ENCODE measurements at places on chromosomes 11 and 22.

DNA sequence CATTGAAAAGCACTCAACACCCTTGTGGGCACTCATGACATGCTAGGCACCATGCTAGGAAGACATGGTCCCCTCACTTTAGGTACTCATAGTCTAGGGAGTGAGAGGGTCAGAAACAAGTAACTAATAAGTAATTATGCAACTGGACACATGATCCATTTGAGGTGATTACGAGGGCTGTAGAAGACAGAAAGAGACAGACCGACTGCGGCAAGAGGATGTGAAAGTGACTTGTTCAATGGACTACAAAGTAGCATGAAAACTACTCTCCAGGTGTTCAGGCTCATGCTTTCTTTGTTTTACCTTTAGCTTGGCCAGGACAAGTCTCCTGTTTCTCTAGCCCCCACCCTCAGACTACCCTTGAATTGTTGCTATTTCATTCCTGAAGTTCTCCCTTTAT is 310.8 kb upstream of the SORL1-AS1 start:
- no peak for DNase-seq

DNA sequence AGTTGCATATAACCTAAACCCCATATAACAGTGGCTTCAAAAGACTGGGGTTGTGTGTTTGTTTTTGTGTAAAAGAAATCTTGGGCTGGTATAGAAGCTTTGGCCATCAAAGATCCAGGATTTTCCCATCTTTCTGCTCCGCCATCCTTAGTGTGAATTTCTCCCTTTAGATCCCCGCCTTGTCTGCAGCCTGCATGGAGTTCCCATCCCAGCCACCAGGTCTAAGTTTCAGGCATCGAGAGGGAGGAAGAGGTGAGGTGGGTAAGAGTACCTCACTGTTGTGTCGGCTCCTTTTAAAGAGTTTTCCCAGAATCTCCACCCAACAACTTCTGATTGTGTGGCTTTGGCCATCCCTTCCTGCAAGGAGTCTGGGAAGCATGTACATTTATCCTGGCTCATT is 195.5 kb upstream of the SORL1-AS1 start:
- DNase-seq = no peak

DNA sequence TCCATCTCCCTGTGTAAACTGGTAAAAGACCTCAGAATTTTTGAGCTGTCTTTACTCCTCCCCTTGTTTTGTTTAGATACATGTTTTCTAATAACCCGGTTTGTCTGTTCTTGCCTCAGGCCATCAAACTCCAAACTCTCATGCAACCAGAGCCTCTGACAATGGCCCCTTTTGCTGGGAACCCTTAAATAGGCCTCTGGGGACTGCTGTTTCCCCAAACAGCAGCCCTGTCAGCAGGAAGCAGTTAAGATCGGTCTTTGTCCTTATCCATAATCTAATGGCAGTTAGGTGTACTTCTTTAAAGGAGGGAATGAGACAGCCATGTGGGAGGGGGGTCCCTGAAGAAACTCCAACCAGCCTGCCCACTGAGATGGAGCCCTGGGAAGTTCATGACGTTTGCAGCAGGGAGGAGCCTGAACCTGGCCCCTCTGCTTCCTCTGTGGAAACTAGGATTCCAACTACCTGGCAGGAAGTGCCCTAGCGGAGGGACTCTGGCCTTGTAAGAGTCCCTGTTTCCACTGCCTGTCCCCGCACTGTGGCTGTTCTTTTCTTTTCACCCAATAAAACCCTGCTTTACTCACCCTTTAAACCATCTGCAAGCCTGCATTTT is 1354.4 kb downstream of the LRRC4C start:
- DNase-seq = no peak

DNA sequence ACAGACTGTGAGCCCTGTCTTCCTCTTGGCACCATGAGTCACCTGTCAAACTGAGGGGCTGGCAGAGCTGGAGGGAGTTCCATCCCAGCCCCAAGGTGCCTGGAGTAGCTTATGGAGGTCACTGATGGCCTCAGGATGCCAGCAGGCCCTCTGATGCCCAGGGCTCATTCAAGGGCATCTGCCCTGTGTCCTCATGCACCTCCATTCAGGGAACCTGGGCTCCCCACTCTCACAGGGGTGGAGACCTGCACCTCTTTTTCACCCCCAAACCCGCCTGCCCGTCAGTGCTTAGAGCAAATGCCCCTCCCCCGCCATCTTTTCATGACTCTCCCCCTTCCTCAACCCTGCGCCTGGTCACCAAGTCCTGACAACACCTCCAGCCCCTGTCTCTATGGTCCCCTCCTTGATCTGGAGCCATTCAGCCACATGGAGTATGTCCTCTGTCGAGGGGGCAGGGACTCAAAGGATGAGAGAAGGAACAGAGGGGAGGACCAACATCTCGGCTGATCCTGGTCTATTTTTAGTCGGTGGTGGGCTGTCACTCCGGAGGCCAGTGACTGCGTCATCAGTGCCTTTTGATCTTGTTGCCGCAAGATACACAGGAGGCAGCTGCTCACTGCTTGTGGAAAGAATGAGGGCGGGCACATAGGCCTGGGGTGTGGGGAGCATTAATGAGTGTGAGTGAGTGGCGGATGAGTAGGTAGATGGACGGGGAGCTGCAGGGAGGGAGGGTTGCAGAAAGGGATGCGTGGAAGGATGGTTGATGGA is 72.2 kb downstream of the CDKN1C start:
- no peak for DNase-seq

DNA sequence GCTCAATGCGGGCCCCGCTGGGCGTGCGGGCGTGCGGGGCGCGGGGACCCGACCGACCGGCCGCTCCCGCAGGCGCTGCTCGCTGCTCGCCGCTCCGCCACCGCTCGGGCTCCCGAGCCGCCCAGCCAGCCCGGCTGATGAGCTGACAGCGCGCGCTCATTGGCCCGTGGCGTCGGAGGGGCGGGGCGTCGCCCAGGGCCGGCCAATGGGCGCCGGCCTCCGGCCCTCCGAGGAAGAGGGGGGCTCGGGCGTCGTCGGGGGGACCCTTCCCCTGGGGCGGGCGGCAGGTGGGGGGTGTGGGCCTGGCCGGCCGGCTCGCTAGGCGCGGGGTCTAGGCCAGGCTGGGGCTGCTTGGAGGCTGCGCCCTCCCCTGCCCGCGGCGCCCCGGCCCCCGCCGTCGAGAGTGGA is at the start of gene SCUBE1:
SCUBE1 (minus strand) TSS at position 111 of the 408 bp plus-strand sequence. CDS start 111 bp downstream, outside the sequence.
- DNase-seq = peak; percentile 86

GRCh38 chr11:130162733-130163132 is 3.2 kb downstream of the ST14 start:
- no peak for DNase-seq

DNA sequence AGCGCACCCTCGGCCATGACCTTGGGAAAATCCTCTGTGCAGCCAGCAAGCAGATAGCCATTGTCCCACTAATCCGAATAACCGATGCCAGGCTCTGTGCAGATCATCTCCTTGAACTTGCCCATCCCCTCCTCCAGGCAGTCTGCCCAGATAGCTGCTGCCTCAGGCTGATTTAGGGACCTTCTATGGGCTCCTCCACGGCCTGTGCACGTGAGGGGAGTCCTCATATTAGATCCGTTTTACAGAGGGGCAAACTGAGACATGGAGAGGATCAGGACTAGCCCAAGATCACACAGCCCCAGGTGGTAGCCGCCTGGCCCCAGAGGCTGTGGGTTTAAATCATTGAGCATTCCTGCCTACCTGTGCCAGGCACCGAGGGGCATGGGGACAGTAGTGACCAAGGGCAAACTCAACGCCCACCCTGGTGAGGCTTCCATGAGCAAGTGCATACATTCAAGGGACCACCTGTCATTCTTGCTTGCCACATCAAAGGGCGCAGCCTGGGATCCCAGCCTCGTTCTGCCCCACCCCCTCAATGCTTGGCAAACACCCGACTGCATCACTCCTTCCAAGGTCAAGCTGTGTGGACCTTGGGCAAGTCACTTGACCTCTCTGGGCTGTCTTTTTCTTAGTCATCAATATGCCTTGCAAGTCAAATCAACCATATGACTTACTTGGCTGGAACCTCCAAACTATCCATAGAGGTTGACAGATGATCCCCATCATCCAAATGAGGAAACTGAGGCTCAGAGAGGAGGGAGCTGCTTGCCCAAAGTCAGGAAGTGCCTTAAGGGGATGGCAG is 131.6 kb downstream of the MN1 start:
- DNase-seq = no peak

DNA sequence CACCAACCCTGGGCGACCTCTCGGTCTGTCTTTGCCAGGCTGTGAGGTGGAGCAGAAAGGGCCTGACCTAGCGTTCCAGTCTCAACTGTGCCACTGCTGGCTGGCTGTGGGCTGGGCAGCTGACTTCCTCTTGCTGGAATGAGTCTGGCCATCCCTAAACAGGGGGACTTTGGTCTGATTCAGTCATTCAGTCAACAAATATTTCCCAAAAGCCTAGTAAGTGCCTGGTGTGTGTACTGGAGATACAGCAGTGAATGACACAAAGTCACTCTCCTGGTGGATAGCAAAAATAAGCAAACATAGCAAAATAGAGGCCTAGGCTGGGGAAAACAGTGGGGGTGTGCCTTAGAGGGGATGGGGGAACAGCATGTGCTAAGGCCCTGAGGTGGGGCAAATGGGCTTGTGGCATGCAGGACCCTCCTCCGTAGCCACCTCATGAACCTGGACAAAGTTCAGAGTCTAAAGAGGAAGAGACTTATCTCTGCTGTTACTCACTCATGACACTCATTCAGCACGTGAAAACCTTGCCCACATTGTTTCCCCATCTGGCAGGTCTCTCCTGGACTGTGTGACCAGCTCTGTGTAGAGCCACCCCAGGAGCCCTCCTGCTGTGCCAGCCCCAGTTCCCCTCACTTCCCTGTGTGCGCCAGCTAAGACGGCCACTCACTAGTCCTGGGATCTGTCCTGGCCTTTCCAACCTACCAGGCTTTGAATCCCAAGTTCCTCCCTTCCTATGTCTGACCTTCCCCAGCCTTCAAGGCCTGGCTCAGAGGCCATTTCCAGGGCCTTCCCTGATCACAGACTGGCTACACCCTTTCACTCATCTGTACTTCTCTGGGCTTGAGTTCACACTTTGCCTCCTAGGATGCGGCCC is 4.7 kb downstream of the GUCD1 start:
- no peak for DNase-seq

- peak; percentile 83 for DNase-seq
Observed at GRCh38 chr11:65856689-65857499, 1.1 kb downstream of the CFL1 start.

GRCh38 chr11:96014217-96014616 is 90.3 kb upstream of the MTMR2 start:
- DNase-seq = no peak

DNA sequence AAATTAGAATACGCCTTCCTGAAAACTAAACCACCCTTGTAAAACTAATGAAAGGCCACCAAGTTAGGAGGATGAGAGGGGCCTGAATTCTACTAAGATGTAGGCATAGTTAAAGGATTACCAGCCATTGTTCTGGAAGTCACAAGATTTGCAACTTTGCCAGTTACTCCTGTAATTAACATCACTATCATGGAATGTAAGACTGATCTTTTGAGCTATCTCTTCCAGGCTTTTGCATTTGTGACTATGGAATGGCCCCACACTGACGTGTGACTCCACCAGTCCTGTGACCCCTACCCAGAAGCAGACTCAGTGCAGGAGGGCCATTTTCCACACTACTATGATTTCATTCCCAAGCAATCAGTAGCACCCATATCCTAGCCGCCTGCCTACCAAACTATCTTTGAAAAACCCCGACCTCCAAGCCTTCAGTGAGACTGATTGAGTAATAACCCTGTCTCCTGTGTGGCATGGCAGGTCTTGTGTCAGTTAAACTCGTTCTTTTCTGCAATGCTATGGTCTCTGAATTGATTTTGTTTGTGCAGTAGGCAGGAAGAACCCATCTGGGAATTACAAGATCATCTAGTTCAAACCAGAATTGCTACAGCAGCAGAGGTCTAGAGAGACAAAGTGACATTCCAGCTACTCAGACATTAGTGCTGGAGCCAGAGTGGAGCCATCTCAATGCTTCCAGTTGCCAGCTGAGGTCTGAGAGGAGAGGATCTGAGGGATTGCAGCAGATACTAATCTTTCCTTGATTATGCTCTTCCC is 1.9 kb upstream of the CTSF start:
- no peak for DNase-seq

DNA sequence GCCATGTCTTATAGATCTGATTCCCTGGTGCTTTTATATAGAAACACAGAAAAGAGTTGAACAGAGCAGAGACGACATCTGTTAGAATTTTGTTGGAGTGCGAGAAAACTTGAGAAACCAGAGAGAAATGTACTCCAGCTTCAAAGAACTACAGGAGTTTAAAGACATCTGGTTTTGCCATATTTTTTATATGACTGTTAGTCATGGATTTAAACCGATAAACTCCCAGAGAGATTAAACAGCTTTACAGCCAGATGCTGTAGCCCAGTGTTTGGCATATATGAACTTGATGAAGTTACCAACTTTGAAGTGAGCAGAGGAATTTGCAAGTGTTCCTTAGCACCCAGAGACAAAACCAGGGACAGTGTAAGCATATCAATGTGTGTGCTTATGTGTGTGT is 1083.1 kb downstream of the LRRC4C start:
- DNase-seq = no peak

DNA sequence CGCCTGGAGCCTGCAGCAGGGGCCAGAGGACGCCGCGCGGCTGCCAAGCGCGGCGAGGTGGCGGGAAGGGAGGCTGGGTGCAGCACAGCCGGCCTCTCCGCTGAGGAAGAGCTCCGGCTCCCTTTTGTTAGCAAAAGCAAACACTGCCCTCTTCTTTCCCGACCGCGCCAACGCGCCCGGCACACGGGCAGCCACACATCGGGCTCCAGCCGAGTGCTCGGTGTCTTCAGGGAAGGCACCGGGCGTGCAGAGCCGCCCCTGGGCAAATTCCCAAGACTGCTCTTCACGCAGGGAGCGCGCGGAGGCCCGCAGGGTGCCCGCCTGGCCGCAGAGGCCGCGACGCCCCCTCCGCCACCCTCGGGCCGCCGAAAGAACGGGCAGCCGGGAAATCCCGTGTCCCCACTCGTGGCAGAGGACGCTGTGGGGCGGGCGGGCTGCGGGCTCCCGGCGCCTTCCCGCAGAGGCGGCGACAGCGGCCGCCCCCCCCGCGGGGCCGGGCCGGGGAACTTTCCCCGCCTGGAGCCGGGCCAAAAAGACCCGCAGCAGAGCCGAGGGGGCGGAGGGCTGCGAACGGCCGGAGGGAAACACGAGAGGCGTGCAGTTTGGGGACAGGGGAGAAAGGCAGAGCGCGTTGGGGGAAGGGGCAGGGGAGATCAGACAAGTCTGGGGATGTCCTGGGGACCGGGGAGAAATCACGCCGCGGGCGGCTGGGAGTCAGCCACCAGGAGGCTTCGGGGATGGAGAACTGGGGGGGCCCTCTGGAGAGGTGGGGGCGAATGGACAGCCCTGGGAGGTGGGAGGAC is 931 bp downstream of the CADM1 start:
- DNase-seq = peak; percentile 61

GRCh38 chr11:119144825-119145486 is 3.9 kb upstream of the ABCG4 start:
- DNase-seq = peak; percentile 76

GRCh38 chr11:45754261-45754709 is 50.7 kb upstream of the SLC35C1 start:
- DNase-seq = no peak

- DNase-seq = no peak
Observed at GRCh38 chr11:74476536-74476935, 9.2 kb upstream of the KCNE3 start.

Data from glutamatergic neuron (in vitro differentiated cells).